ENCODE measurements at places on chromosomes 5 and 9.

GRCh38 chr9:122087406-122088200 is 5.5 kb downstream of the TTLL11 start:
- DNase-seq: no peak

DNA sequence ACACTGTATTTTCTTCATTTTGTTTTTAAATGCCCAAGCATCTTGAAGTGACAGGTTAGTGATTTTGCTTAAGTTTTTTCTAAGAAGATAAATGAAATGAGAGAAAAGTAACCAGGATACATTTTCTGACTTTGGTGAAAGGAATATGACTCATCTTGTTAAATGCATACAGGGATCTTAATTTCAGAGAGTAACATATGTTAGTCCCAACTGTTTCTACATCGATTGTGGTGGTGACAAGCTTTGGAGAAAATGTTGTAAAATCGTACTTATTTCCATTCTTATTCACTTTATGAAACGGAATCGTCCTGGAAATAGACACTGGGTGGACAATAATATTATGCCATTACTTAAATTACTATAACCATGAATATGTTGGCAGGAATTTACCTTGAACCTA is 107.5 kb downstream of the KCNN2 start:
- no peak for DNase-seq

DNA sequence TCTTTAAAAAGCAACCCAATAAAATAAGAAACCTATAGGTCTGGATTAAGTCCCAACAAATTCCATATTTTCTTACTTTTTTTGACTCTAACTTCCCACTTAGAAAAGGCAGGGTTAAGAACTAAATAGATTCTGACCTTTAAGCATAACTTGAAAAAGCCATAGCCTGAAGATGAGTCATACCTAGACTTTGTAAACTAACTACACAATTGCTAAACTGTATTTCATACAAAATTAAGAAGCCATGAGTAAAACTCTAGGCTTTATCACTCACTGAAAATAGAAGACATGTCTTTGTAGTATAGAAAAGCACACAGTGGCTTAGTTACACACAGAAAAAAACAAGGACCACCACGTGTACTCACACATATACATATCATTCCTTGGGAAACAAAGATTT is 51.5 kb downstream of the MLLT3 start:
- DNase-seq: no peak

- DNase-seq: no peak
Measured at GRCh38 chr5:66010476-66010875, 84.1 kb downstream of the ERBIN start.

GRCh38 chr5:83549674-83550073 is 78.1 kb downstream of the VCAN start:
- DNase-seq: no peak

DNA sequence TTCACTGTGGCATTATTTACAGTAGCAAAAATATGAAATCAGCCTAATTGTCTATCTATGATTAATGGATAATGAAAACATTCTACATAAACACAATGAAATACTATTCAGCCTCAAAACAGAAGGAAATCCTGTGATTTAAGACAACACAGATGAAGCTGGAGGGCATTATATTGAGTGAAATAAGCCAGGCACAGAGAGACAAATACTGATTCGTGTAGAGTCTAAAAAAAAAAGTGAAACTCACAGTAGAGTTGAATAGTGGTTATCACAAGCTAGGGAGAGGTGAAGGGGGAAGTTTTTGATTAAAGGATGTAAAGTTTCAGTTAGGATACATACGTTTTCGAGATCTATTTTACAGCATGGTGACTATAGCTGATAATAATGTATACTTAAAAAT is 122.2 kb downstream of the ADAMTS6 start:
- no peak for DNase-seq

DNA sequence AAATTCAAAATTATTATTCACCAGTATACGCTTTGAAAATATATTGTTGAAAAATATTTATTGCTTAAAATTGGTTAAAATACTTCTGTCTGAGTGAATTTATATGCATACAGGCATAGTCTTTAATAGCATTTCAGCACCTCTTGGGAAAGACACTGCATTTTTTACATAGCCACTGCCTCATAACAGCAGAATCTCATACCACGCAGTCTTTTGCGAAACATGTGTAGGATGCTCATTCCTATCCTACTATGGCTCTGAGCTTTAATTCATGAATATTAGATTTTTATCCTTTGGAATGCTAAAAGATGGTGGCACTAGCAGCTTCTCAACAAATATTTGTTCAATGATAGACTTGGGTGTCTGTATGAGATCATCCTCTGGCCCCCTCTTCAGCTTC is 94.0 kb upstream of the SH3GL2 start:
- DNase-seq: no peak

DNA sequence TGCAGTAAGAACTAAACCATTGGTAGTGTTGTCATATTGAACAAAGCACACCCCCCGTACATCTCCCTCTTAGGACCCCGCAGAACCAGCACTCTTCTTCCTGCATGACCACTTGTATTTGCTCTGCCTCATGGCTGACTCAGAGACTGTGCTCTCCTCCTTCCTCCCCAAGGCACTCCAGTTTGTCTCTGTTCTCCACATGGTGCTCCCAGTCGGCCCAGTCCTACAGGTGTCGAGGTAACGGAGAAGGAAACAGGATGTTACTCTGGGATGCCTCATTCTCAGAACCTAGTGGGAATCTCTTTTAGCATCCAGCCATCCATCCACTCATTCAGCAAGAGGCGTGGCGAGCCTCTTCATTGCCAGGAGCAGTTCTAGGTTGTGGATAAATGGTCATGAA is 97.0 kb upstream of the NIPAL4 start:
- no peak for DNase-seq

DNA sequence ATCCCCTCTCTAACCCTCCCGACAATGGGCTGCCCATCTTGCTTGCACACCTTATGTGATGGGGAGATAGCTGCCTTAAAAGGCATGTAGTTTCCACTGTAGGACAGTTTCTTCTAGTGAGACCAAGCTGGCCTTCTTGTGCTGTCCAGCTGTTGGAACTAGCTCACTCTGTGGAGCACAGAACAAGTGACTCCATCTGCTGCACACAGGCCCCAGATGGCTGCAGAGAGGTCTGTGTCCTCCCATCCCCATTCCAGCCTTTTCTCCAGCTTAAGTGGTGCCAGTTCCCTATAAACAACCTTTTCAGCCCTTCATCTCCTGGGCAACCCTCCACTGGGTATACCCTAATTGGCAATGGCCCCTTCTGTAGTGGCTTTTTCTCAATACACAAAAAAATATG is 18.7 kb upstream of the PSD2 start:
- DNase-seq: no peak

DNA sequence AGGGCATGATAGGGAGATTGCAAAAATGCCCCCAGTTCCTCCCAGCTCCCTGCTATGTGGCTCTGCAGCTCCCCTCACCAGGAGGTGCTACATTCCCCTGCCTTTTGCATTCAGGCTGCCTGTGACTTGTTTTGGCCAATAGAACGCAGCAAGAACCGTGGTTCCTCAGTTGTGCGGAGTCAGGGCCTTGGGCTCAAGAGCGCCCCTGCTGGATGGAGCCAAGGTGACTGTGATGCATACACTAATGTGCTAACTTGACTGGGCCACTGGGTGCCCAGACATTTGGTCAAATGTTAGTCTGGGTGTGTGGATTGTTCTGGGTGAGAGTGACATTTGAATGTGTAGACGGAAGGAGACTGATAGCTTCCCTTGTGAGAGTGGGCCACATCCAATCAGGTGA is 123.3 kb upstream of the MVB12B start:
- DNase-seq: no peak

GRCh38 chr5:89595056-89595455 is 712.1 kb upstream of the MEF2C start:
- DNase-seq: no peak

GRCh38 chr5:112186401-112186990 is 232.6 kb downstream of the EPB41L4A start:
- DNase-seq: peak; percentile 8

GRCh38 chr9:95229230-95229915 is 88.1 kb downstream of the FANCC start:
- DNase-seq: no peak

GRCh38 chr5:1681955-1682354 is 117.7 kb downstream of the MRPL36 start:
- no peak for DNase-seq

- DNase-seq: no peak
Measured at GRCh38 chr9:15115702-15116101, 191.3 kb downstream of the TTC39B start.

GRCh38 chr5:115774684-115775083 is 41.8 kb downstream of the CDO1 start:
- DNase-seq: no peak

DNA sequence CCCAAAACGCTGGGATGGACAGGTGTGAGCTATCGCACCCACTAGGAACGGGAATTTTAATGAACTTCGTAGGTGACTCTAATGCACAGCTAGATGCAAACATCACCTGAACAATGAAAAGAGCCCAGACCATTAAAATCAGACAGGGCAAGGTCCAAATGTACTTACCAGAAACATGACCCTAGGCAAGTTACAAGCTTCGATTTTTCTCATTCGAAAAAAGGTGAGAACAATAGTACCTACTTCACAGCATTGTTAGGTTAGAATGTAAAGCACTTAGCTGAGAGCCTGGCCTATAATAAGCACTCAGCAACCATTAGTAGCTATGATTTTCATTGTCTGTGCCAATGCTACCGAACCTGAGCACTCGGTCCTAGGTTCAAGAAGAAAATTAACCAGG is 5.8 kb upstream of the KLHL3 start:
- peak; percentile 41 for DNase-seq
